Ascending aorta (tissue), 2 donors: ENCODE measurements at places on chromosomes 4 and X.

- H3K4me1 ChIP-seq = peaks cover 5% of the 10 kb centered on the region
- peak overlapping the region; percentile 70 for H3K4me3 ChIP-seq
- H3K27me3 ChIP-seq = no peaks in the 10 kb centered on the region
Measured at GRCh38 chrX:119942831-119943184, 743 bp downstream of the NKAP start.

- H3K27ac ChIP-seq = no peak overlapping the region
- no peak for DNase-seq
- H3K36me3 ChIP-seq = no peaks in the 10 kb centered on the region
- H3K27me3 ChIP-seq = peaks cover 10% of the 10 kb centered on the region
- no peak overlapping the region for H3K4me3 ChIP-seq
Measured at GRCh38 chrX:71908387-71908786, 2.3 kb upstream of the NHSL2 start.

DNA sequence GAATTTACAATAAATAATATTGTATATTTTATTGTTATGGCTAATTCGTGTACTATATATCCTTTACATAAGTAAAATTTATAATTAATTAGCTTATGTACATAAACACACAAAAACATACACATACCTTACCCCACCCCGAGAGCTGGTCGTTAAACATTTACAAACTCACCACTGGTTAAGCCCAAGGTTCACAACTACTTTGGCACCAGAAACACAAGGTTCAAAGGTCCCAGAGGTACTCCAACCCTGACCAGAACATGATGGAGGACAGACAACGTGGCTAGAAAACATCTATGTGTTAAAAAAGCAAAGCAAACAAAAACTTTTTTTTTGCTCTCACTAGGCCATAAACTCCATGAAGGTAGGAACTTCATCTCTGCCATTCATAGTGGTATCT, 37.7 kb downstream of the SLC25A5 start:
- no peak overlapping the region for H3K27ac ChIP-seq
- H3K4me3 ChIP-seq = no peak overlapping the region
- H3K4me1 ChIP-seq = no peaks in the 10 kb centered on the region
- DNase-seq = no peak
- no peaks in the 10 kb centered on the region for H3K27me3 ChIP-seq

DNA sequence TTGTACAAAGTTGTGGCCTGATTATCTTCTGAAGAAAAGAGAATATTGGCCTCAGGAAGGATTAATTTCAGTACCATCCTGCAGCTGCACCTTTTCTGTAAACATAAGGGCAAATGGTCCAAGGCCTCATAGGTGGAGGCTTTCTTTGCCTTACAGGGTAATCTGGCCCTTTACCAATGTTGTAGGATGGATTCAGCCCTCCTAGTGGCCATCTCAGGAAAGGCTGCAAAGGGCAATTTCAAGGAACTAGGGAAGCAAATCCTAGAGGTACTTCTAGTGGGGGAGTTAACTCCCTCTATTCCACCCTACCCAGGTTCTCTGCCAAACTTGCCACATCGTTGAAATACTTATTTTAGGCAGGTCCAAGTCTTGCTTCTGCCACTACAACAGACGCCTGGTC, 57.6 kb downstream of the UGT2B11 start:
- H3K27ac ChIP-seq = no peak overlapping the region
- no peak overlapping the region for H3K4me3 ChIP-seq
- no peaks in the 10 kb centered on the region for H3K27me3 ChIP-seq
- H3K36me3 ChIP-seq = no peaks in the 10 kb centered on the region
- DNase-seq = no peak
- H3K4me1 ChIP-seq = no peaks in the 10 kb centered on the region

DNA sequence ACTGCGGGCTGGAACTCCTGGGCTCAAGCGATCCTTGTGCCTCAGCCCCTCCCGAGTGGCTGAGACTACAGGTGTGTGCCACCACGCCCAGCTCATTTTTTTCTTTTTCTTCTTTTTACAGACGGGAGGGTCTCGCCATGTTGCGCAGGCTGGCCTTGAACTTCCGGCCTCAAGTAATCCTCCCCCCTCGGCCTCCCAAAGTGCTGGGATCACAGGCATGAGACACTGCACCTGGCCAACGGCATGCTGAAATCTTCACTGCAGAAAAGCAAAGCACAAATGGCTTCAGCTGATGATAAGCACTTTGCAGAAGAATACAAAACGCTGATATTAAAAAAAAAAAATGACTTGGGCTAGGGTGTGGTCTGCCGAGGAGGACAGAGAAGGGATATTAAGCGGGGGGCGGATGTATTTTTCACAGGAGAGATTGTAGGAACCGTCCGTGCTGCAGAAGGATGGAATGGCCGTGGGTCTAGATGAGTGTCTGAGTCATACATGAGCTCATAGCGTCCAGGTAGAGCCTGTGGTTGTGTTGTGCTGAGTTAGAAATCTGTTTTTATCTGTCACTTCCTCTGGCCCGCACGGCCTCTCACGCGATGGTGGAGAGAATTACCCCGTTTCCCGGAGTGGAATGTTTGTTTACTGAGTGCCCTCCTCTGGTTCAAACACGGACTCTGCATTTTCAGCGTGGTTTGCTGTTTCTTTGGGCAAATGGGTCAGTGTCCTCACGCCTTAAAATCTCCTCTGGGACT, 8.5 kb upstream of the AKAP17A start:
- no peak overlapping the region for H3K27ac ChIP-seq
- H3K4me1 ChIP-seq = no peaks in the 10 kb centered on the region
- no peak overlapping the region for H3K4me3 ChIP-seq
- no peaks in the 10 kb centered on the region for H3K27me3 ChIP-seq
- H3K36me3 ChIP-seq = no peaks in the 10 kb centered on the region

GRCh38 chr4:131159261-131159660, 1989.8 kb upstream of the PCDH10 start:
- no peak overlapping the region for H3K4me3 ChIP-seq
- no peaks in the 10 kb centered on the region for H3K36me3 ChIP-seq
- H3K27ac ChIP-seq = no peak overlapping the region
- no peaks in the 10 kb centered on the region for H3K27me3 ChIP-seq
- DNase-seq = no peak
